ENCODE measurements at places on chromosomes 2 and 18.

GRCh38 chr2:157732596-157732995 is 103.9 kb upstream of the ACVR1C start:
- DNase-seq = no peak

DNA sequence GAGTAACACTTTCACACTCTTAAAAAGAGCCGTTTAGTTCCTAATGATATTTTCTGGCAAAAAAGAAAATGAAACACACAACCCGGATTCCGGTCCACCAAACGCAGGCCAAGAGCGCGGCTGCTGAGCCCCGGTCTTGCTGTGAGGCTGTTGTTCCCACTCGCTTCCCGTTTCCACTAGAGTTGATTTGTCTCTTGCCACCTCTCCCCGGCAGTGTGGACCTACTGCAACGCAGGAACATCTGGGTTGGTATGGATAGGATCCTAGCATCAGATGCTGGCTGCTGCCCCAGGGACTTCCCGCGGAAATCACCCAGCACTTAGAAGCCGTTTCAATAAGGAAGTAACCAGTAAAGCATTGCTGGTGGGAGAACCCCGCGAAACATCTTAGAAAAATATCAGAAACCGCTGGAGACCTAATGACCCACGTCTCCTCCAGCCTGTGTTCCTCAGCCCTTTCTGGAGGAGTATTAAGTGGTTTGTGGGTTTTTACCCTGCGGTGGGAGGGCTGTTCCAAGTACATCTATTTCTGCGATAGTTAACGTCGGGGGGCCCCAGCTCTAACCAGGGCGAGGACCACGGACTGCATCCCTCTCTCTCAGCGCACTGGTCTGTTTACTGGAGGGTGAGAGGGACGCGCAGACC is 939 bp downstream of the DOCK10 start:
- peak; percentile 67 for DNase-seq

DNA sequence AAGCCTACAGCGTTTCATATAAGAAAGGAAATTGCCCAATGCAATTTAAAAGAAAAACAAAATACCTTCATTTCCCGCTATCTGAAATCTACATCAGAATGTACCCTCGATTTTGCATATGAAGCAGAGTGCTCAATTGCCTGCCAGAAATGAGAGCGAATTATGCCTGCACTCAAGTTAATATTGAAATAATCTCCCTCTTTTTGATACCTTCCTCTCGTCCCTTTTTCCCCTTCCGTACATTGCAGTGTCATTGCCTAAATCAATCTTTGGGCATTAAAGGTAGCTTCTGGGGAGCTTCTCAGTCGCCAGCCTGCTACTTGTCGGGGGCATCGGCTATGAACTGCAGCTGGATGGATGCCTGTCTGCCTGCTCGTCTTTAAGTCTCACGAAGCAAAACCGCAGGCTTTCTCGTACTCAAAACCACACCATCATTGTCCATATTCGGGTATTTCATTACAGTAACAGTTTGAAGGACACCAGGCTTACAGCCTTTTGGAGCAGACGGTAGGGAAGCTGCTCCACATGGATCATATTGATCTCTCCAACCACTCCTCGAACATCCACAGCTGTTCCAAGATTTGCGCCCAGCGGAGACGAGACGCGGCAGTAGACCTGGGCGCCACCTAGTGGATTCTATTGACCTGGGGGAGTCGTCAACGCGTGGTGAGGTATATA is 64.0 kb upstream of the HNRNPA3 start:
- DNase-seq = peak; percentile 45

- no peak for DNase-seq
Measured at GRCh38 chr2:142190805-142191204, 60.0 kb upstream of the LRP1B start.

DNA sequence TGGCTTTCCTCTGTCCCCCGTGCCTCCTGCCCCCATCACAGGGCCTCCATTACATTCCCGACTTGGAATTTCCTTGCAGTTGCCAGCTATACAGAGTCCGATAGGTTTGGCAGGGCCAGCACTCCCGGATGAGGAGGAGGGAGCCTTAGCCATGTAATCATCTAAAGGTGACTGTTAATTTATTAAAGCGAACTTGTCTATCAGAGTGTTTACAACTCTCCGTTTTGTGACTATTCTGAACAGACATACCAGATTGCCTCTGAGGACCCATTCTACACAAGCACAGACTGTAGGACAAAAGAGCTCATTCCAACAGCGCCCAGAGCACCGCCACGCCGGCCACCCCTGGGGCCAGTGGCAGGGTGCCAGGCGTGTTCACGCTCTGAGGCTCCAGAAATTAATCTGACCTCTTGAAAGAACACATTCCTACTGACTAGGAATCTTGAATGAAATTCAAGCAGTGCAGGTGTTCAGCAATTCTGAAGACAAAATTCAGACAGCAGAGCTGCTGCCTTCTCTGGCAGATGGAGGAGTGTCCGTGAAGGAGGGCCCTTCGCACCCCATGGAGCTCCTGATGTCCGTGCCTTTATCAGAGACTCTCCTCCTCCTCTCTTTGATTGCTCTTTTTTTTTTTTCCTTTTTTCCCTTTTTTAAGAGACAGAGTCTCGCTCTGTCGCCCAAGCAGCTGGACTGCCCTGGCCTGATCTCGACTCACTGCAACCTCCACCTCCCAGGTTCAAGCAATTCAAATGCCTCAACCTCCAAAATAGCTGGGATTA is 58.1 kb upstream of the RALBP1 start:
- no peak for DNase-seq

Measured in activated CD4-positive, alpha-beta T cell treated with anti-CD3 and anti-CD28 coated beads, Interleukin-2, amount 50 U/mL, for 24 hours (primary cell).